Activated T-cell treated with anti-CD3 and anti-CD28 coated beads, Interleukin-2, amount 50 U/mL, for 24 hours (primary cell): ENCODE measurements at places on chromosomes 11 and 22.

GRCh38 chr22:49202226-49202625 is 625.4 kb downstream of the BRD1 start:
- peak; percentile 5 for DNase-seq

GRCh38 chr11:7667460-7667859 is 5.8 kb downstream of the CYB5R2 start:
- no peak for DNase-seq

DNA sequence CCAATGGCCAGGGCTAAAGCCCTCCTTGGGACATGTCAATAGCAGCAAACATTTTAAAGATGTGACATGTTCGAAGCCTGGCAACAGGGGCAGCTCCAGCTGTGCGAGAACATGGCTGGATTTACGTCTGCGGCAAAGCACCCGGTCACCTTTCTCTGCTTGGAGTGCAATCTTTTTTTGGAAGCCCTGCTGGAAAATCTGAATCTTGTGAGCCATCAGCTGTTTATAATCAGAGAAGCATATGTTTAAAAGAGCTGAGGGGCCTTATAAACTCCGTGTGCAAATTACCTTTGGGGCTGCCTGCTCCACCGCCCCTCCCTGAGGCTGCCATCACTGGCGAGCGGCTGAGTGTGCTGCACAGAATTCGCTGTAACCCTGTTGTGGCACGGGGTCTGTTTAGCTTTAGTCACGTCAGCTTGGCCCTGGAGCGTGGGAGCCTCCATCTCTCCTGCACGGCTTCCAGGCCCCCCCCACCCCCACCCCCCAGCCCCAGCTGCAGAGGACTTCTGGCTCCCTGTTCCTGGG is 9.0 kb upstream of the KCNQ1OT1 start:
- no peak for DNase-seq

GRCh38 chr11:129377739-129378138 is 2.1 kb downstream of the BARX2 start:
- no peak for DNase-seq

- DNase-seq: no peak
Observed at GRCh38 chr11:95299078-95299679, 68.2 kb upstream of the SESN3 start.

DNA sequence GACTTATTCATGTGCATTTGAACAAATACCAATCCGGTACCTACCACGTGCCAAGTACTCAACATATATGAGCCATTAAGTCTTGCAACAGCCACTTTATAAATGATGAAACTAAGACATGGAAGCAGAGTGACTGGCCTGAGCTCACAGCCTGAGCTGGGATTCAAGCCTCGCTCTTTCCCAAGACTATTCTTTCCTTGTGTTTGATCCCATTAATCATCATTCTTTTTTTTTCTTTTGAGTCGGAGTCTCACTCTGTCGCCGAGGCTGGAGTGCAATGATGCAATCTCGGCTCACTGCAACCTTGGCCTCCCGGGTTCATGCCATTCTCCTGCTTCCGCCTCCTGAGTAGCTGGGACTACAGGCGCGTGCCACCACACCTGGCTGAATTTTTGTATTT is 119.3 kb downstream of the ABTB2 start:
- DNase-seq: no peak

DNA sequence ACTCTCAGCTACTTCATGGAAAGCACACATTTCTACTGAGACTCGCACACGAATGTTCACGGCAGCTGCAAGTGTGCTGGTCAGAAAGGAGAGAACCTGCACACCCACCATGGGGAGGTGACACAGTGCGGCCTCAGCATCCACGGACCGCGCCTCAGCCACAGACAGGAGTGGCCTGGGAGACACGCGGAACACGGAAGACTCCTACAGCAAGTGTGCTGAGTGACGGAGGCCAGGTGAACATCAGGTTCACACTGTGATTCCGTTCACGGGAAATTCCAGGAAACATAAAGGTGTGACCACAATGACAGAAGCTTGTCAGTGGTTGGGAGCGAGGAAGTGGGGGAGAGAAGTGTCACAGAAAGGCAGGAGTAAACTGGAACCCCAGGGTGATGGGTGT is 13.3 kb upstream of the MOB2 start:
- DNase-seq: no peak

DNA sequence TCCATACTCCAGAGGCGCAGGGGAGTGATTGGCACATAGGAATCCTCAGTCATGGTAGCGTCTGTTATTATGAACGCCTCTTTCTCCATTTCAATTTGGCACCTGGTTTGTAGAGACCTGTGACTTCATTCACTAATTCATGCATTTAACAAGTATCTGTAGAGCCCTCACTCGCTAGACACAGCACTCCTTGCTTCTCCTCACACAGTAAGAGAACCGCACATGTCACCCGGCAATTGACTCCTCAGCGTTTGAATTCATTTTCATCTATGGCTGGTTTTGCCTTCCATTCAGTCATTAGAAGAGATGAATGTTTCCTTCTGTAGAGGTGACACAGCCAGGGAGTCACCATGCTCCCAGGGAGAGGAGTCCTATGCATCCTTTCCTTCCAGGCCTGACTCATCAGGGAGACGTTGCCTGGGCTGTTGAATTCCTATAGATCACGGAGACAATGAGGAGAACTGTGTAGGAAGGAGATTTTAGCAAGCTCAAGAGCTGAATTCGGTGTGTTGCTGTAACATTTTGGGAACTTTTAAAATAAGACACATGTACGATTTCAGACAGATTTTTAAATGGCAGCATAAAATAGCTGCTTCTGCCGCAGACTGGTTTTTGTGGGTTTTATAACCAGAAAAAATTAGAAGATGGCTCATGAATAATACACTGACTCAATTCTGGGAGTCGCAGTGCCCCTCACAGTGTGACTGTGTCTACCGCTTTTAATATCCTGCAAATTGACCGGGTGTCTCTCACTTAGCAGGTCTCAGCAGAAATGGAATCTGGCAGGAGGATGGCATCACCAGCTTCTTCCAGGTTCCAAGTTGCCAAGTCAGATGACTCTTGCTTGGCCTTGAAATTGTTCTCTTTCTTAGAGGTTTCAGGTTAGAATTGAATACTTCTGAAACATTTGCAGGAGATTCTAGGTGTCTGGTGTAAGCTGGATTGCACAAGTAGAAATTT is 44.4 kb upstream of the CLMP start:
- no peak for DNase-seq

GRCh38 chr11:59273373-59273841 is 60.7 kb upstream of the MPEG1 start:
- no peak for DNase-seq

GRCh38 chr22:35642305-35642741 is 5.9 kb upstream of the APOL6 start:
- peak; percentile 16 for DNase-seq

GRCh38 chr11:2208691-2209369 is 37.2 kb upstream of the TH start:
- DNase-seq: peak; percentile 21

DNA sequence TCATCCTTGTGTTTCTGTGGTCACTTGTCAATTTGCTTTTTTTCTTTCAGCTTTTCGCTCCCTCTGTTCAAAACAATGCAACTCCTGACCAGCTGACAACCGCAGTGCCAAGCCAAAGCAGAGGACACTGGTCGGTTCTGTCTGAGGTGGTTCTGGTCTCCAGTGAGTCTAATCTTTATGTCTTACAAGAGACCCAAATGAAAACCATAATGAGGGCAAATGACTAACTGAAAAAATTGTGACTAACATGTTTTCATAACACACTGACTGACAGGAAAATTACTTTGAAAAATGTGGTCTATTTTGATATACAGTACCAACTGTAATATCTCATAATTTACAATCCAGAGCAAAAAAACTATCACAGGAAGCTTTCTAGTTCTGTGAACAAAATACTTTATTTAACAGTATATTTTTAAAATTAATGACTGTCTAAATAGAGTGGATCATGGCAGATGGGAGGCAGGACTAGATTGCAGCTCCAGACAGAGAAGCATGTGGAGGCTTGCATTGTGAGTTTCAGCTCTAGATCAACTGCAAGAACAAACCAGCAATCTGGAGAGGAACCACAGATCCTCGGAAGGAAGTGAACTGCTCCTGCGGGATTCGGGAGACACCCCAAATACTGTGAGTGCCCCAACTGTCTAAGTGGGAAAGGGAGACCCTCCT is 311.8 kb downstream of the SBF2 start:
- DNase-seq: no peak

DNA sequence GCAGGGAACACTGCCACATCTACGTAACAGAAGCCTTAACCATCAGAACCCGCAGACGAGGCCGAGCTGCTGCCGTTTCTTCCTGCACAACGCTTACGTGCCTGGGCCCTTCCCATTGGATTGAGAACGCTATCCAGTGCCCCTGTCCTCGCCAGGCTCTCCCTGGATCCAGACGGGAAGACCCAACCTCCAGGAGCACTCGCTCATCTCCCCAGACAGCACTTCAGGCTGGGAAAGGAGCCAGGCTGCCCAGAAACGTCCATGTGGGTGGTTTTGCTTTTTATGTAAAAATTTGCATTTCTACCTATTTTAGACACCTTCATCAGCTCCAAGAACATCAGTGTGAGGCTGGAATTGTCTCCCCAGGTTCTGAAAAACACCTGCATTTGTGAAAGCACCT is 7.3 kb upstream of the CRYBB3 start:
- no peak for DNase-seq

- no peak for DNase-seq
Observed at GRCh38 chr11:107744736-107745135, 32.9 kb upstream of the SLN start.

DNA sequence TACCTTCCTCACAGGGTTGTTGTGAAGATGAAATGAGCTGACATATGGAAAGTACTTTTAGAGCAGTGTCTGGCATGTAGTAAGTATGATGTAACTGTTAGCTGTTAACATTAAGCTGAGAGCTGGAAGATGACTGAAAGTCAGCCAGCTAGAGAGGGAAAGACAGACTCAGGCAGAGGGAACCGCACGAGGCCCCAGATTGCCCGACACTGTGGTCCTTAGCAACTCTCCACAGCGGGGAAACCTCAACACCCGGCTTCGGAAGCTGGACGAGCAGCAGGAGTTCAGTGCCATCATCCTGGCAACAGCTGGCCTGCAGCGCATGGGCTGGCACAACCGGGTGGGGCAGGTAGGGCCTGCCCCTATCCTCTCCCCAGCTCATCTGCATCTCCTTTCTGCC is 6.5 kb downstream of the HMBS start:
- DNase-seq: no peak

GRCh38 chr22:21652547-21653545 is 10.7 kb downstream of the SDF2L1 start:
- peak; percentile 46 for DNase-seq

DNA sequence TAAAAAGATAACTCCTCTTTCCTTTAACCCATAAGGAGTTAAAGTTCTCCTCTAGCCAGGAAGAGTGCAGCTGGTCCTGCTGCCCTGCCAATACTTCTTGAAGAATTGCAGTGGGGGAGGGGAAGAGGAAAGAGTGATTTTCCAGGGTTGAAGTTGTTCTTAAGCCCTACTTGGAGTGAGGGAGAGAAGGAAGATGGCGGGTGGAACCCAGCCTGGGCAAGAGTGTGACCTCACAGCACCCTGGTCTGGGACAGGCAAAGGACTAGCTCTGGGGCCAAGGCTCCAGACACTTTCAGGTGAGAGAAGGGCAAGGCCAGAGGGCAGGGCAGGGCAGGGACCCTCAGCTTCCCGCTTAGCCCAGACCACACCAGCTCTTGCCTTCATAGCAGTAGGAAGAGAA is 6.6 kb downstream of the TNKS1BP1 start:
- no peak for DNase-seq

DNA sequence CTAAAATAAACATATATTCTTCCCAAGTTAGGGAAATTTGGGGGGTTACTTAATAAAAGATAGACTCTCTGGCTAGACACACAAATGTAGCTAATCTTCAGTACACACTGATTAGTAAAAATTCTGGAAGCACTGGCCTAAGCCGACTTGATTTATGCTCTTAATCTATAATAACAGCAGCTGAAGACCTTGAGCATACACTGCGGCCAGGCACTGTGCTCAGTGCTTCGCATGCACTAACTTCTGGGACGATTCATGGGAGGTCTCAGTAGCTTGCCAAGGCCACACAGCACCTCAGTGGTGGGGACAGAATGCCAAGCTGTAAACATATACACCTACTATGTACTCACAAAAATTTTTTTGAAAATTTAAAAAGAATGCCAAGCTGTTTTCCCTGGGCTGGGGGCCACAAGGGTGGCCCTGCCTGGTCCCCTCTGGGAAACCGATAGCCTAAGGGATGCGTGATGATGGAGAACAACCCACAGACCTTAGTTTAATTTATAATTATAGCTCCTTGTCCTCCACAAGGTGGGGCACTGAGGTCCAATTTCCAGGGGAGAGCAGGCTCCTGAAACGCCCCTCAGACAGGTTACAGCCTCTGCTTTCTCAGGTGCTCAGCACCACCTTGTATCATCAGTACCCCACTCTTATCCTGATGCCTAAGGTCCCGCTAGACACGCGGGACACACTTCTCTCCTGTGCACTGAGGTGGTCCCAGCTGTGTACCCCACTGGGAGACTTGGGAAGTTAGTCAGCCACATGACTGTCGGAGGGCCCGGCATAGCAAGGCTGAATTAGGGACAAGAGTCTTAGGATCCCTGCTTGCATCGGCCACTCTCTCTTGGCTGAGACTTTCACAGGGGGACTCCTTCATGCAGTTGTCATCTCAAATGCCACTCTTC is 20.1 kb downstream of the SERPIND1 start:
- no peak for DNase-seq

DNA sequence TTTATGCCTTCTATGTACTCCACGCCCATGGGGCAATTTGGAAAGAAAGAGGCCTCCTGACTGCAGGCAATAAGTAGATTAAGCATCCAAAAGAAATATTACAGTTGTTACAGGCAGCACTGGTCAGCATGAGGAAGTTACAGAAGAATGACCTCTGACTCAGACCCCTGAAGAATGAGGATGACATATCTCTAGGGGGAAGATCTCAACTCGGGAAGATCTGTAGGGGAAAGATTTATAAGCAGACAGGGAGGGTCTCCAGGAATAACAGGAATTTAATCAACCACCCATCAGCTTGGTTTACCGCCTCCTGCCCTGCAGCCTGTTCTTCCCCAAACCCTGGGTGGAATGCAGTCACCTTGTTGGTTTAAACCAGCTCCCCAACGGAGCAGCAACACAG is 58.0 kb downstream of the RCN1 start:
- DNase-seq: no peak

DNA sequence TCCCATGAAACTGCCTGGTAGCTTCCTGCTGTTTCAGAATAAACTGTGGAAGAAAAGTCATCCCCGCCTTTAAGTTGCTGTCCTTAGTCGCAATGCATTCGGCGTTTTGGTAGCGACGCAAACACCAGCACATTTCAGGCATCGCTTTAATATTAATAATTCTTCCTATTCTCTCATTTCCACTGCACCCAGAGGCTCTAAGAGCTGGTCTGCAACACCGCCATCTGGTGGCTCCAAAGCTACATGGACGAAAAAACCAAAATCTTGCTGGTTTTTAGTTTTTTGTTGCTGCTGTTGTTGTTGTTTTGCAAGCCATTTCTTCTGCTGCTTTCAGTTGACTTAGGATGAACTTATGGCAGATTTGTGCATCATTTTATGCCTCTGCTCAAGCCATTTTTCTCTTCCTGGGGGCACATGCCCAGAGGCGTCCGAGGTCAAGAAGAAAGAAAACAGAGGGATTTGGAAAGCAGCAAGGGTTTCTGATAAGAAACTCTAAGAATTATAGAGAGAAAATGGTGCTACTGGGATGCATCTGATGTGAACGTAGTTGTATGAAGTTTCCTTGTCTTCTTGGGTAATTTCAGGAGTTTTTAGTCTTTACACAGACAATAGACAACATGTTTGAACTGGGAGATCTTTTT is 345.4 kb upstream of the KIRREL3 start:
- peak; percentile 32 for DNase-seq

GRCh38 chr22:44691796-44692661 is 10.0 kb upstream of the PRR5 start:
- DNase-seq: no peak
